Foreskin keratinocyte (primary cell): ENCODE measurements at places on chromosomes 16 and 17. TPM values are rescaled to one million over a fixed set of nuclear protein-coding genes. Genes with fewer than 3 reads are reported as not detected.

The CDH11 gene
- polyA plus RNA-seq = 2.7 and 2.8 TPM in 2 replicates

The CCT6B gene
- 0.25 TPM in 2 replicates for polyA plus RNA-seq

The TMEM88 gene
- polyA plus RNA-seq = 0.65 and 1.3 TPM in 2 replicates

The MMD gene
- polyA plus RNA-seq = 6.1 and 6.4 TPM in 2 replicates

The OTOP2 gene
- not detected in 2 replicates for polyA plus RNA-seq

The ATP6V0C gene
- 213 and 228 TPM in 2 replicates for polyA plus RNA-seq

The SLC5A11 gene
- polyA plus RNA-seq = not detected in 2 replicates

The CLEC19A gene
- not detected in 2 replicates for polyA plus RNA-seq

The JPH3 gene
- polyA plus RNA-seq = not detected in 2 replicates

The KRTAP4-7 gene
- polyA plus RNA-seq = not detected in 2 replicates

The IRF8 gene
- not detected in 2 replicates for polyA plus RNA-seq

The NOG gene
- polyA plus RNA-seq = 5.2 and 5.4 TPM in 2 replicates

The CCL7 gene
- not detected in 2 replicates for polyA plus RNA-seq

The KIF18B gene
- polyA plus RNA-seq = 8.7 and 12.6 TPM in 2 replicates

The PRCD gene
- 0.93 and 0.99 TPM in 2 replicates for polyA plus RNA-seq

DNA sequence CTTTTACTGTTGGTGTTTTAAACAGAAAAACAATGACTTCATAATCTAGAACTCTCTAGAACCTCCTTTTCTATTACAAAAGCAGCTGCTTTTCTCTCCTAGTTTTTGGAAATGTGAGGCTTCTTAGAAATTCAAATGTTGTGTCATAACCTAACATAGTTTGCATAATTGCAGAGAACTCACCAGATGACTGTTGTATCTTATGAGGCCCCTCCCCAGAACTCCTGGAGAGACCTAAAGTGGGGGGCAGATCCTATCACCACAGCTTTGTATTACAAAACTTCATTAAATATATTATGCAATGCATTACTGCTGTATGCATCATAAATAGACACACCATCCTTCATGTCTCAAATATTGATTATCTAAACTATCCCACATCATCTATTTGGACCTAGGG is 538.7 kb upstream of the HSBP1 start:
- no peak for DNase-seq

DNA sequence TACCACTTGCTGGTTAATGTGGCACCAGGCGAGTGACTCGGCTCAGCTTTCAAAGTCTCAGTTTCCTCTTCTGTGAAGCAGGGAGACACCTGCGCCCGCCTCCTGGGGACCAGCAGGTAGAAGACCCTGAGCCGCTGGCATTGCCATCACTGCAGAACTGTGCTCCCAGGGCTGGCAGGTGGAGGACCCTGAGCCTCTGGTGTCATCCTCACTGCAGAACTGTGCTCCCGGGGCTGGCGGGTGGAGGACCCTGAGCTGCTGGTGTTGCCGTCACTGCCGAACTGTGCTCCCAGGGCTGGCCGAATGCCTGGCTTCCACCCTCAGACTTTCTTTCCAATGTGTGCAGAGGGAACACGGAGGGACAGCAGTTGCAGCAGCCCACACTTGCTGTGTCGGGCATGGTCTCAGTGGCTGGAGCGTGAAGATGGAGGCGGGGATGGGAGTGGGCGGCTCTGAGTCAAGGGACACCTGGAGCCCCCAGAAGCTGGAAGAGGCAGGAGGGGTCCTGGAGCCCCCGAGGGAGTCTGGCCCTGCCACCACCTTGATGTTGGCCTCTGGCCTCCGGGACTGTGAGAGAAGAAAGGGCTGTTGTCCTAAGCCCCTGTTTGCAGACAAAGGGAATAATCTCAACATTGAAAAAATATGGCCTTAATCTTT is 75.8 kb upstream of the METTL9 start:
- DNase-seq = no peak

DNA sequence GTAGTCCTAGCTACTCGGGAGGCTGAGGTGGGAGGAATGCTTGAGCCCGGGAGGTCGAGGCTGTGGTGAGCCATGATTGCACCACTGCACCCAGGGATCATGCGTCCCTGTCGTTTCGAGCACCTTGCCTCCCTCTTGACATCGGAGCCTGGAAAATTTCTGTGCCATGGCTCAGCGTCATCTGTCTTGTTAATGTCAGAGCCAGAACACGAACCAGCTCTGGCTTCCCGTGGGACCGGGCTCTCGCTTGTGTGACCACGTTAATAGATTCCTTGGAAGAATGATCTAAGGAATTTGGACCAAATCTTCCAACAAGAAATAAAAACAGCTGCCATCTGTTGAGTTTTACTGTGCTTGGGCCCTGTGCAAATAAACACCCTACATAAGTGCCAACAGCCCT is 117.7 kb downstream of the ABCC1 start:
- DNase-seq = no peak

DNA sequence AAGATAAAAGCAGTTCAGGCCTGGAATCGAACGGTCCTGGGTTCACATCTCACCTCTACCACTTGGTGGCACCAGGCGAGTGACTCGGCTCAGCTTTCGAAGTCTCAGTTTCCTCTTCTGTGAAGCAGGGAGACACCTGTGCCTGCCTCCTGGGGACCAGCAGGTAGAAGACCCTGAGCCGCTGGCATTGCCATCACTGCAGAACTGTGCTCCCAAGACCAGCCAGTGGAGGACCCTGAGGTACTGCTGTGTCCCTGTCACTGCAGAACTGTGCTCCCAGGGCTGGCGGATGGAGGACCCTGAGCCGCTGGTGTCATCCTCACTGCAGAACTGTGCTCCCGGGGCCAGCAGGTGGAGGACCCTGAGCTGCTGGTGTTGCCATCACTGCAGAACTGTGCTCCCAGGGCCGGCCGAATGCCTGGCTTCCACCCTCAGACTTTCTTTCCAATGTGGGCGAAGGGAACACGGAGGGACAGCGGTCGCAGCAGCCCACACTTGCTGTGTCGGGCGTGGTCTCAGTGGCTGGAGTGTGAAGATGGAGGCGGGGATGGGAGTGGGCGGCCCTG is 8.7 kb upstream of the SLC7A5 start:
- no peak for DNase-seq

GRCh38 chr16:977081-977701 is 4.4 kb upstream of the SOX8 start:
- DNase-seq = no peak

GRCh38 chr17:30495586-30495985 is 18.4 kb downstream of the GOSR1 start:
- DNase-seq = no peak

DNA sequence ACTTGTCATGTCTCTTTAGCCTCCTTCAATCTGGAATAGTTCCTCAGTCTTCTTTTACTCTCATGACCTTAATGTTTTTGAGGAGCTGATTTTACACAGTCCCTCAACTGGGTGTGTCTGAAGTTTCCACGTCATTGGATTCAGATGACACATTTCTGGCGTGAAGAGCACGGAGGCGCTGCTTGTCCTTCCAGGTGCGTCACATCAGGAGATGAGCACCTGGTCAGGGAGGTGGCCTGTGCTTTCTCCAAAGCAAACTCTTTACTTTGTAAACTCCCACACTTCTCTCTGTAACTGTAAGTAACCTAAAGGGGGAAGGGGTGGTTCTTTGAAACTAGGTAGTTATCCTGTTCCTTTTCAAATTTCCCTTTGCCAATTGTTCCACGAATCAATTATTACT is 52.5 kb upstream of the MNT start:
- DNase-seq = peak; percentile 30

GRCh38 chr16:70453892-70454221 is 538 bp upstream of the FCSK start:
- no peak for DNase-seq

GRCh38 chr17:59954856-59955255 is 9.7 kb downstream of the RNFT1 start:
- DNase-seq = no peak

GRCh38 chr16:75064403-75065148 is 52.0 kb downstream of the LDHD start:
- DNase-seq = no peak

DNA sequence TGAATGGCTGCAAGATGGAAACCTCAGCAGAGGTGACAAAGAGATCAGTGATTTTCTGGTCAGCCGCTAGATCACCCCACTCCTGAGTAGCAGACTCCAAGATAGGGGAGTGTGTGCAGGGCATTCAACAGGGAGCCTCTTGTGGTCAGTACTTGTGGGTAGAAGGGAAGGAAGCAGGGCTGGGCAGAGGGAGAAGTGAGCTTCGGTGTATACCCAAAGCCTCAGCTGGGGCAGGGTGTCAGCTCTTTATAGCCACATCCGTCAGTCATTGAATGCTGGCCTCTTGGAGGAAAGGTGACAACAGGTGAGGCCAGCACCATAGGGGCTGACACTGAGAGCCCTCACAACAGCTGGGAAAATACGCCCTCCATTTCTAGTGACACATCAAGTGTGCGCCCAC is 2.2 kb upstream of the SLC12A3 start:
- DNase-seq = no peak

GRCh38 chr16:80080287-80080851 is 460.4 kb upstream of the DYNLRB2 start:
- no peak for DNase-seq

- DNase-seq = no peak
Observed at GRCh38 chr16:9408297-9408878, 316.9 kb downstream of the HAPSTR1 start.

GRCh38 chr17:40306395-40306794 is 2.6 kb upstream of the RARA start:
- DNase-seq = no peak

- no peak for DNase-seq
Observed at GRCh38 chr16:29848420-29849297, 14.4 kb downstream of the CDIPT start.

DNA sequence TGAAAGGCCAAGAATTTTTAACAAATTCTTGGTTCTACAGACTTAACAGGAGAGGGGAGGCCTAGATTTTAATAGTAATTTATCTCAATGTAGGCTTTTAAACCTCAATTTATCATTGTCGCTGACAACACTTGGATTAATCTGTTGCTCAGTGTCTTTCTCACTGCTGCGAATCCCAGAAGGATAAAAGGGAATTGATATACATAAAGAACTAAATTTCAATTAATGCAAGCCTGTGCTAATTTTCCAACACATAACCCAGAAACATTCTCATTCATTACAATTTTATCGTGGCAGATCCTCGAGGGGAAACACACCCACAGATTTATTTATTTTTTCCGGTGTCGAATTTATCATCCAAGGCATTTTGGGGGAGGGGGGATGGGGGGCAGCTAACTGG is 98.1 kb downstream of the WSCD1 start:
- no peak for DNase-seq

- peak; percentile 69 for DNase-seq
Observed at GRCh38 chr17:82384730-82385481, 13.3 kb downstream of the UTS2R start.

GRCh38 chr16:51562891-51563290 is 411.8 kb upstream of the SALL1 start:
- DNase-seq = no peak

DNA sequence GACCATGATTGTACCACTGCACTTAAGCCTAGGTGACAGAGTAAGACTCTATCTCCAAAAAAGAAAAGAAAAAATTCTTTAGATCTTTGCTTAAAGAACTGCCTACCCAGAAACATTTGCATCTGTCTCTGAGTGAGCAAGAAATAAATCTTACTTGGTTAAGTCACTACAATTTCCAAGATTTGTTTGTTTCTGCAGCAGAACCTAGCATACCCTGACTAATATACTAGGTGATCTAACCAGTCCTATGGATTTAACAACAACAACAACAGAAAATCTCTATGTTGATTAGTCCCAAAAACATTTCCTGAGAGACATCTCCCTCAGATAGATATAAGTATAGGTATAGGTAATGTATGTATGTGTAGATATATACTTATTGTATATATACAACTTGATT is 549.3 kb upstream of the PSMD7 start:
- no peak for DNase-seq

DNA sequence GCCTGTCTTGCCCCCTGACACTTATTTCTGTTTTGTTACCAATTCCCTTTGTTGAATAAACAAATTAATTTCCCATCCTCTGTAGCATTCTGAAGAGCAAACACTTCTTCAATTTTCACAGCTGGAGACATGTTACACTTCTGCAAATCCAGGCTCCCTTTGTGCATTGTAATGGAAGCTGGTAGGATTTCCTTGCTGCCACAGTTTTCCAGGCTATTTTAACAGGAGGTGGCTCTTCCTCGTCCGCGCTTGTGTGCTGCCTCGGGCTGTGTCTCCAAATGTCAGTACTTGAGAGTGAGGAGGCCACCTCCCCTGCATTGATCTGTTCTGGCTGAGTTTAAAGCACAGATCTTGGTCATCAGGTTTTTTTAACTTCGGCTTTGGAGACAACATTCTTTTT is 40.0 kb downstream of the SOST start:
- DNase-seq = no peak

- DNase-seq = peak; percentile 96
Observed at GRCh38 chr17:924711-925475, 54.7 kb downstream of the NXN start.

DNA sequence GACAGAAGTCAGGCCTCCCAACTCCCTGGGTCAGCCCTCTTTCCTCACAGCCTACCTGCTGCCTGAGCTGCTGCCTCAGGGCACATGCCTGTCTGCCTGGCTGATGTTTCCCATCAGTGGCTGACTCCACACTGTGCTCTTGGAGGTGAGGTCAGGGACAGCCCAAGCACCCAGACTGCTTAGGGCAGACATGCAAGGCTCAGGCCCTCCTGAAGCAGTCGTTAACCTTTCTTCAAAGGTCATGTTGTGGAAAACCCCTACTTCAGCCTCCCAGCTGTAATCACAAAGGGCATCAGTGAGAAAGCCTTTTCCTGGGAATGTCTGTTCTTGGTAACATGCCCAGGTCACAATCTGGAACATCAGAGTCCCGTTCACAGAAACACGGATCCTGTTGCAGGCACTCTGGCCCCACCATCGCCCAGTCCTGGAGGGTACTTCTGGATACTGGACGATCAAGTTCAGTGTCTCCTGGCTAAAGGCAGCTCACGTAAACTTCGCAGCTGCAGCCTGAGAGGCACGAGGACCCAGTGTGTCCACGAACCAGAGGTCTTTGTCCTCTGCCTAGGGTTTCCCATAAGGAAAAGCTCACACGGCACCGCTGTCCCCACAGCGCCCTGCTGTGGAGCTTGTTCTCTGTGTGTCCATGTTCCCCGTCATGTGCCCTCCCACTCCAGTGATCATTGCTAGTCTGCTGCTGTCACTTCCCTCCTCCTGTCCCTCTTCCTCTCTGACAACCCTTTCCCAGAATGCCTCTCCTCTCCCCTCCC is 54.9 kb downstream of the GNAO1 start:
- DNase-seq = peak; percentile 87

- no peak for DNase-seq
Observed at GRCh38 chr17:57657211-57657610, 87.9 kb downstream of the CCDC182 start.

DNA sequence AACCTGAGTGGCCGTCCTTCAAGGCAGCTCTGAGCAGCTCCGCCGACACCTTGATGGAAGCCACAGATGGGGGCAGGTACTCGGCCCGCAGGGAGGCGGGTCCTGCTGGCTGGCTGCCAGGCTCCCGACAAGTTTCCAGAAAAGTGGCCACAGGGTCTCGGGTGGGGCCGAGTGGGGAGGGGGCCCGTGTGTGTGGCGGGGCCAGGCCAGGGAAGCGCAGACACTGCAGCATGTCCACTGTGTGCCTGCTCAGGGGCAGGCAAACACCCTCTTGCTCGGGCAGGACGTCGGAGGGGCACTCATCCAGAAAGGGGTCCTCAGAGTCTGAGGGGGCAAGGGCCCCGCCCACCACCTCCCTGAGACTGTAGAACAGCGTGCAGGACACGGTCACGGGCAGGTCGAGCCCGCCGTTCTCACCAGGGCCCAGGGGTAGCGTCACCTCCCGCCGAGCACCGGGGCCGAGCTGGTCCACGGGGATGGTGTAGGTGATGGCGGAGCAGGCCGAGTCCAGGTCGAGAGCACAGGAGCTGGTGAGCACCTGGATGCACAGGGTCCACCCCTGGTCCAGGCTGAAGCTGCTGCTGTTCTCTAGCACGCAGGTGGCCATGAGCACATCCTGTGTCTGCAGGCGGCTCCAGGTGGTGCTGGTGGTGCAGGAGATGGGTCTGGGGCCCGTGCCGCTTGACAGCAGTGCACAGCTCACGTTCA is 5.1 kb downstream of the FAAP100 start:
- no peak for DNase-seq
